Pericardium fibroblast (primary cell): ENCODE measurements at places on chromosomes 5 and 9. TPM values are rescaled to one million over a fixed set of nuclear protein-coding genes. Genes with fewer than 3 reads are reported as not detected.

Gene CAMK2A
- not detected in 2 replicates for total RNA-seq

Gene GTF2H2
- 8.1 and 21.4 TPM in 2 replicates for total RNA-seq

Gene PPP3R2
- not detected in 2 replicates for total RNA-seq

Gene SLC25A51
- total RNA-seq, result 24.3 and 34.0 TPM in 2 replicates

Gene FST
- 12.3 and 31.0 TPM in 2 replicates for total RNA-seq

Gene NME5
- 1.2 and 1.4 TPM in 2 replicates for total RNA-seq

Gene CD14
- 0.17 and 4.3 TPM in 2 replicates for total RNA-seq
